Activated naive CD8-positive, alpha-beta T cell treated with anti-CD3 and anti-CD28 coated beads for 36 hours (primary cell): ENCODE measurements at places on chromosomes 1 and 21.
A peak's percentile ranks its signal among the peaks of the same experiment; 100 is the strongest.

DNA sequence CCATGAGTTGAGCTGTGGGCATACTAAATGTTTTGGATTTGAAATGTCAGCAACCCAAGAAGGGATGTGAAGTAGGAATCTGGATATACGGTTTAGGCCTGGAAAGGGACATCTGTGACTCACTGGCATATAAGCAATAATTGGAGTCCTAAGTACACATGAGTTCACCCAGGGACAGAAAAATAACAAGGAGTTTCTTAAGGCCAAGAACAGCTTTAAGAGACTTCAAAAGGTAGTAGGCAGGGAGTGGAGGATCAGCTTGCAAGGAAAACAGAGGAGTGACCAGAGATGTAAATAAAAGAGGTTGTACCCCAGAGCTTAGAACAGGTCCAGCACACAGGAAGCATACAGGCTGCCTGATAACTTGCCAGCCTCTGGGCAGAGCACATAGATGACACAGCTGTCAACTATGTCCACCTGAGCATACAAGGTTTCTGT lies 28.1 kb downstream of the TMEM50B start:
- H3K36me3 ChIP-seq: peaks cover 2% of the 10 kb centered on the region
- H3K4me3 ChIP-seq: no peak overlapping the region
- H3K27ac ChIP-seq: no peak overlapping the region
- DNase-seq: no peak
- no peaks in the 10 kb centered on the region for H3K4me1 ChIP-seq
- H3K27me3 ChIP-seq: no peaks in the 10 kb centered on the region

DNA sequence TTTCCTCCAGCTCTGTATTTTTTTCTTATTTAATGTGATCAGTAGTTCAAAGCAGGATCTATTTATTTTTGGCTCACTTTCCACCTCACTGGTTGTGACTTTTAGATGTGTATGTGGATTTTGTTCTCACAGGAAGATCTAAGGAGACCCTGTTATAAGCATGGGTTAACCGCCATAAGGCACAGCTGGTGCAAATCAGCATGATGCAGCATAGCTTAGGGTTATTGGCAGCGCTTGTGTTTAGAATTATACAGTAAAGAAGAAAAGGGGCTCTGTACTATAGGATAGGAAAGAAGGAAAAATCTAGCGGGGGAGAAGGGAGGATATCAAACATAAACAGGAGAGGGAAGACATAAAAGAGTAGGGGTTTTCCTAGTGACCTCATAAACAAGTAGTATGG lies 26.9 kb upstream of the RGL1 start:
- H3K4me1 ChIP-seq: no peaks in the 10 kb centered on the region
- H3K27ac ChIP-seq: no peak overlapping the region

- H3K27me3 ChIP-seq: no peaks in the 10 kb centered on the region
- H3K4me3 ChIP-seq: peak overlapping the region; percentile 58
- no peak overlapping the region for H3K27ac ChIP-seq
Measured at GRCh38 chr1:212290608-212291007, 5.4 kb downstream of the PPP2R5A start.

DNA sequence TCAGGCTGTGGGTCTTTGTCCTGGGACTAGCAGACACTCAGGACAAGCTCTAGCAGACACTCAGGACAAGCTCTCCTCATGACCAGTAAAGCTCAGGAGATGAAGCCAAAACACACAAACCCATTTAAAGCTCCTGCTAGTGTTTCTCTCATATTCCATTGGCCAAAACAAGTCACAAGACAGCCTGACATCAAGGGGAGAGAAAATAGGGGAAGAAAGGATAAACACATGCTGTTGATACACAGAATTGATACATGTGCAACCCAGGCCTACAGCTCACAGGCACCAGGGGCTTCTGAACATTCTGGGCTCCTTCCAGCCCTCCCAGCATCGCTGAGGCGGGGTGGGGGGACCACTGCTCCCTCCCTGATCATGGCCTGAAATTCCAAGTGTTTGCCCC lies 35.3 kb downstream of the ATF3 start:
- no peak overlapping the region for H3K27ac ChIP-seq
- no peaks in the 10 kb centered on the region for H3K36me3 ChIP-seq
- H3K4me1 ChIP-seq: no peaks in the 10 kb centered on the region
- DNase-seq: no peak

DNA sequence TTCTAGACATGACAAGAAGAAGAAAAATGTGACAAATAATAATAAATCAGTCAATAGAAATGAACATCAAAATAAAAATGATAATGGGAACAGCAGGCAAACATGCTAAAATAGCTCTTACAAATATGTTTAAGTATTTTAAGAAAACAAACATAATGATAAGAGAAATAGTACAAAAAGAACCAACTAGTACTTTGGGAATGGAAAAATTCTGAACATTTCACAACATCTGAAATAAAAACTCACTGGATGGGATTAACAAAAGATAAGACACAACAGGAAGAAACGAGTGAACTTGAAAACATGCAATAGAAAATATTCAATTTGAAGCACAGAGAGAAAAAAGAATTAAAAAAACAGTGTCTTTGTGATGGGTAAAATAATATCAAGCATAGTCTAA lies 115.2 kb upstream of the TSPAN2 start:
- no peak overlapping the region for H3K27ac ChIP-seq
- H3K4me1 ChIP-seq: no peaks in the 10 kb centered on the region
- H3K4me3 ChIP-seq: no peak overlapping the region
- no peak for DNase-seq
- H3K27me3 ChIP-seq: peaks cover 22% of the 10 kb centered on the region

GRCh38 chr1:161885003-161885402 lies 118.9 kb downstream of the ATF6 start:
- H3K27ac ChIP-seq: no peak overlapping the region
- H3K36me3 ChIP-seq: peaks cover 18% of the 10 kb centered on the region
- no peaks in the 10 kb centered on the region for H3K27me3 ChIP-seq
- H3K4me1 ChIP-seq: no peaks in the 10 kb centered on the region
- no peak overlapping the region for H3K4me3 ChIP-seq

GRCh38 chr1:150118716-150119115 lies 31.0 kb upstream of the PLEKHO1 start:
- peaks cover 4% of the 10 kb centered on the region for H3K4me1 ChIP-seq
- H3K4me3 ChIP-seq: no peak overlapping the region
- no peak overlapping the region for H3K27ac ChIP-seq
- peaks cover 26% of the 10 kb centered on the region for H3K36me3 ChIP-seq

DNA sequence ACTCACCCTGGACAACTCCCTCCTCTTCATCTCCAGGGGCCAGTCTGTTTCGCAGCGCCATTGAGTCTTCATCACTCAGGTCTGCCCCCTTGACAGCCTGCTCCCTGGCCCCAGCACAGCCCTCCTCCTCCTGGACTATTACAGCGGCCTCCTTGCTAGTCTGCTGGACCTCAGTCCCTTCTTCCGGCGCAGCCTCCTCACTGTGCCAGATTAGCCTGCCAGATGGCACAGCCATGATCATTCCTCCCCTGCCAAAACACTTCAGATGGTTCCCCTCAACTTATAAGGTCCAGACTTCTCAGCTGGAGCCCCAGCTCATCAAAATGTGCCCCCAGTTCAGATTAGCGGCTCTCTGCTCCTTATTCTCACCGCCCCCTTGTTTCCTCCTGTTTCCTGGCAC lies 7.0 kb upstream of the CELSR2 start:
- H3K4me1 ChIP-seq: peaks cover 14% of the 10 kb centered on the region
- peaks cover 4% of the 10 kb centered on the region for H3K27me3 ChIP-seq
- H3K4me3 ChIP-seq: peak overlapping the region; percentile 26
- peaks cover 1% of the 10 kb centered on the region for H3K36me3 ChIP-seq
- H3K27ac ChIP-seq: no peak overlapping the region

- DNase-seq: no peak
- H3K4me1 ChIP-seq: no peaks in the 10 kb centered on the region
- H3K27me3 ChIP-seq: no peaks in the 10 kb centered on the region
- no peak overlapping the region for H3K27ac ChIP-seq
- no peaks in the 10 kb centered on the region for H3K36me3 ChIP-seq
- H3K4me3 ChIP-seq: no peak overlapping the region
Measured at GRCh38 chr1:93322349-93322748, 23.4 kb upstream of the DR1 start.

DNA sequence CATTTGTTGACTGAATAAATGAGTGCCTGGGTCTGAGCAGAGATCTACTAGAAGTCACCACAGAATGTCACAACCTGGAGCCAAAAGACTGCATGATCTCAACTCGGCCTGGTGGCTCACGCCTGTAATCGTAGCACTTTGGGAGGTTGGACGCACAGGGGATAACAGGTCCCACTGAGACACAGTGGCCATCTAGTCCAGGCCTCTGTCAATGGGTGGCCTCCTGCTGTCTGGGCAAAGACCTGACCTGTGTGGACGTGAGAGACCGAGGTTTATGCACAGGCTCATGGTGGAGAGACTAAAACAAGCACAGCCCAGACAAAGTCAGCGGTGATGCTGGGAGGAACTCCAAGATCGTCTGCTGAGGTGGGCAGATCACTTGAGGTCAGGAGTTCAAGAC lies 103.0 kb upstream of the BACE2 start:
- H3K36me3 ChIP-seq: no peaks in the 10 kb centered on the region
- no peak for DNase-seq
- no peak overlapping the region for H3K4me3 ChIP-seq
- no peak overlapping the region for H3K27ac ChIP-seq

GRCh38 chr1:228005511-228006033 lies 1.2 kb upstream of the WNT3A start:
- H3K36me3 ChIP-seq: no peaks in the 10 kb centered on the region
- H3K27ac ChIP-seq: no peak overlapping the region

- peak; percentile 11 for DNase-seq
- H3K27ac ChIP-seq: no peak overlapping the region
- no peaks in the 10 kb centered on the region for H3K27me3 ChIP-seq
Measured at GRCh38 chr1:6891781-6892579, 106.7 kb downstream of the CAMTA1 start.

DNA sequence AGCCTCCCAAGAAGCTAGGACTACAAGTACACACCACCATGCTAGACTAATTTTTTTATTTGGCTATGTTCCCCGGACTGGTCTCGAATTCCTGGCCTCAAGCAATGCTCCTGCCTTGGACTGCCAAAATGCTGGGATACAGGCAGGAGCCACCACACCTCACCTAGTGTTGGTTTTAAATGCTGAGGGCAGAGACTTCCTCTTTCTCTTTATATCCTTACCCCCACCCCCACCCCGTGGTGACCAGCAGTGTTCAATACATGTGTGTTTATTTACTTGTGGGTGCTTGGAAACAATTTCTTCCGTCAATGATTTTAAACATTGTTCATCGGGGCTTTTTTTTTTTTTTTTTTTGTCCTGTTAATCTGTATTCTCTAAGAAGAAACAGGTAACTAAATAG lies 158.9 kb downstream of the ZBTB18 start:
- no peaks in the 10 kb centered on the region for H3K36me3 ChIP-seq
- DNase-seq: no peak
- no peaks in the 10 kb centered on the region for H3K4me1 ChIP-seq

- peaks cover 7% of the 10 kb centered on the region for H3K4me1 ChIP-seq
- H3K27ac ChIP-seq: no peak overlapping the region
- H3K36me3 ChIP-seq: no peaks in the 10 kb centered on the region
- no peak for DNase-seq
Measured at GRCh38 chr1:167159782-167160181, 60.9 kb upstream of the POU2F1 start.

DNA sequence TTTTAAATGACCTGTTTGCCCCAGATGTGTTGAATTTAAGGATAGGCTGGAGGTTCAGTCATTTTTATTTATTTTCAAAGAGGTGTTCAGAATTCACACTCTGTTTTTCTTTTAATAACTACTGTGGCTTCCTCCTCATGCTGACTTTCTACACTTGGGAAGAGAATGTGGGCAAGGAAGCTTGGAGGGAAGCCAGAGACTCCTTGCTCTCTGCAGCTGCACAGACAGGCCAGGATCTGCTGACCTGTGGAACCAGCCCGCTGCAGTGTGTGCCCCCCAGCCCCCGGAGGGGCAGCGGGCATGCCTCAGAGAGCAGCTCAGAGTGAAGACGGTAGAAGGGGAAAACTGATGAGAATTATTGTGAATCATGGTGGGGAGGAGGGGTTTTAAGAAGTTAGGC lies 16.9 kb downstream of the MGST3 start:
- no peak overlapping the region for H3K27ac ChIP-seq
- peaks cover 11% of the 10 kb centered on the region for H3K4me1 ChIP-seq
- no peak for DNase-seq
- no peak overlapping the region for H3K4me3 ChIP-seq

- peaks cover 51% of the 10 kb centered on the region for H3K4me1 ChIP-seq
- peak overlapping the region; percentile 42 for H3K27ac ChIP-seq
Measured at GRCh38 chr1:92992054-92992453, 30.8 kb upstream of the DIPK1A start.

DNA sequence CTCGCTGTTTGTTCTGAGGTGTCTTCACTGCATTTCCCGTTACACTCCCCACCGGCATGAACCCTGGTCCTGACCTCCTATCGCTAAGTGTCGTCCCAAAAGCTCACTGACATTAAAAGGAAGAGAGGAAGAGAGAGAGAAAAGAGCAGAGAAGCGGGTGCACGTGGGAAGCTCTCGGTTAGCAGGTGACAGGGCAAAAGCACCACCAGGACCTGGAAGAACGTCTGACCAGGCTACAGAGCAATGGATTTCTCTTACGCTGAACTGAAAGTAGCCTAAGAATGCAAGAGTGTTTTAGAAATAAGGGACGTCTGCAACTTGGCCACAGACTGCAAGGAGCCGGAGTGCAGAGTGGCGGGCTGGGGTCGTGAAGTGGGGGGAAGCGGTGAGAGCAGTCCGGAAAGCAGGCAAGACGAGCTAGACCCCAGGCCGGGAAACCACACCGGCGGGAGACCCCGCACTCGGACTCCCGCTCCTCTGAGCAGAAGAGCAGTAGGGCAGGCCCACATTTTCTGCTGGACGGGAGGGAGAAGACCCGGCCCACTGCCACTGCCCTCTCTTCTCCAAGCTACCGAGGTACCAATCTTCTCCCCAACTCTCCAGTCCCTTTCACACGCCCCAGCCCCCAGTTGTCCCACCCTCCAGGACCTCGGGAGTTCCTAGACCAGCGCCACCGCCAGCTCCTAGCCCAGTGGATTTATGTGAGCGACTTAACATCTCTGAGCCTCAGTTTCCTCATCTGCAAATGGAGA lies 8.3 kb upstream of the MPZL1 start:
- peak overlapping the region; percentile 97 for H3K27ac ChIP-seq
- peaks cover 7% of the 10 kb centered on the region for H3K36me3 ChIP-seq
- peaks cover 11% of the 10 kb centered on the region for H3K27me3 ChIP-seq

DNA sequence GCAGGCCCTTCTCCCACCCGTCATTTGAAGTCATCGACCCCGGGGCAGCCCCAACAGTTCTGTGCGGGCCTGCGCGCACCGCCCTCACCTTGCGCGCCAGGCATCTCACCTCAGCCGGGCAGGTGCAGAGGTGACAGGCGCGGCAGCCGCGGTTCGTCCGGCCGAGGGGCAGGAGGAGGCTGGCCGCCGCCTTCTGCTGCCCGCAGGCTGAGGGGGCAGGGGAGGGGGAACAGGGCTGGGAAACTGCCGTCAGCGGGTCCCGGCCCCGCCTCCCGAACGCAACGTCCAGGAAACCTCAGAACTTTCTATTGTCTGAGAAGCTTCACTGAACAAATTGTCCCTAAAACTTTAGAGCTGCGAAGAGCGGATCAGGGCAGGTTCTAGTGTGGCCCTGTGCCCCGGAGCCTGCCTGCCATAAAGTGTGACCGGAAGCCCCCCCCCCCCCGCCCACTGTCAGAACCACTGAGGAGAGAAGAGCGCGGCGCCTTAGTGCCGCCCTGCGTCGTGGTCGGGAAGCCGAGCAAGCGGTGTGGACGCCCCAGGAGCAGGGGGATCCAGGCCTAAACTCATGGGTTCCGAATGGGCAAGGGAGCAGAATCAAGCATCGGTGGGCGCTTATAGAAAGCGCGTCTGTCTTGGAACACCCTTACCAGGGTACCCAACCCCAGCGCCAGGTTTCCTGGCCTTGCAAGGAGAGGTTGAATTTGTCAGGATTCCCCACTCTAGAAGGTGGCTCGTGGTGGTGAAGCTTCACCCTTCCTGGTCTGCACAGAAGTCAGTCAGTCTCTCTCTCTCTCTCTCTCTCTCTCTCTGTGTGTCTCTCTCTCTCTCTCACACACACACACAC lies 13.3 kb upstream of the TBX15 start:
- H3K36me3 ChIP-seq: peaks cover 8% of the 10 kb centered on the region
- no peak for DNase-seq
- H3K4me1 ChIP-seq: peaks cover 11% of the 10 kb centered on the region
- no peak overlapping the region for H3K4me3 ChIP-seq
- H3K27ac ChIP-seq: no peak overlapping the region
- H3K27me3 ChIP-seq: peaks cover 96% of the 10 kb centered on the region
